Activated CD4-positive, alpha-beta T cell treated with anti-CD3 and anti-CD28 coated beads for 24 hours (primary cell): ENCODE measurements at places on chromosomes 13 and 19.

DNA sequence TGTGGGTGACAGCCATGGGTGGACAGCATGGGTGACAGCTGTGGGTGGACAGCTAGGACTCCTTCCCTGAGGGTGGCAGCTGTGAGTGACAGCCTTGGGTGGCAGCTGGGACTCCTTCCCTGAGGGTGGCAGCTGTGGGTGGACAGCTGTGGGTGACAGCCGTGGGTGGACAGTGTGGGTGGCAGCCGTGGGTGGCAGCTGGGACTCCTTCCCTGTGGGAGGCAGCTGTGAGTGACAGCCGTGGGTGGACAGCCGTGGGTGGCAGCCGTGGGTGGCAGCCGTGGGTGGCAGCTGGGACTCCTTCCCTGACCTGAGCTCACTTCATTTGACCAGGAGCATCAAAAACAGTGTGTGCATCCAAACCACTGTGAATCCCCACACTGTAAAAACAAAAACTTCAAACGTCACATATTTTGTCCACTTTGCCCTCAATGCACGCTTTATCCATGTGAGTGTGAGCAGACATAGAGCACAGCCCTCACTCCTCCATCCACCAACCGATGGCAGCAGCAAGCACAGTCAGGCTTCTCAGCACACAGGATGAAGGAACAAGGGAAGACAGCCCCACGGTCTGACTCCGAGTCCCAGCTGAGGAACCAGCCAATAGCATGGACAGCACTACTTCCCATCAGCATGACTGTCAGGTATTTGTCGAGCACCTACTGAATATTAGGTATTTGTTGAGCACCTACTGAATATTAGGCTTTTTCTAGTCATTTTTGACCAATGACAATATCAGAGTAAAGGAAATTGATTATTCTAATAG lies 1.6 kb upstream of the CFAP97D2 start:
- DNase-seq: no peak

- no peak for DNase-seq
Observed at GRCh38 chr13:19519049-19519448, 42.3 kb downstream of the TPTE2 start.

DNA sequence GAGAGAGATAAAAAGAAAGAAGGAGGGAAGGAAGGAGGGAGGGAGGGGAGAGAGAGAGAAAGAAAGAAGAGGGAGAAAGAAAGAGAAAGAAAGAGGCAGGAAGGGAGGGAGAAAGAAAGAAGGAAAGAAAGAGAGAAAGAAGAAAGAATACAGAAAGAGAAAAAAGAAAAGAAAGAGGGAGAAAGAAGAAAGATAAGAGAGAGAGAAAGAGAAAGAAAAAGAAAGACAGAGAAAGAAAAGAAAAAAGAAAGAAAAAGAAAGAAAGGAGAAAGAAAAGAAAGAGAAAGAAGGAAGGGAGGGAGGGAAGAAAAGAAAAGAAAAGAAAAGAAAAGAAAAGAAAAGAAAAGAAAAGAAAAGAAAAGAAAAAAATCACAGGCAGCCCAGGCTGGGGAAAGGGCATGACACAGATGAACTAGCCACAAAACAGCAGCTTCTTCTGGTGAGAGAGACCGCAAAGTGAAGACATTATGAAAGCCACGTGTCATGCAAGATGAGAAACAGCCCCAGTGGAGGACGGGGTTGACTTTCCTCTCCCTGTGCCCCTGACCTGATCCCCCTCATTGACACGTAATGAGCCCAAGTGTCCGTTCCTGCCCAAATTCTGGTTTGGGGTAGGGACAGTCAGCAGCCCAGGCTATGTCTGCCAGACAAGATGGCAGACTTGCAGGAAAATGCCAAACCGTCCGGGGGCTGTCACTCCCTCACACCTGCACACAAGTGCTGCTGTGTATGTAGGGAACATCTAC lies 102.1 kb downstream of the INSR start:
- no peak for DNase-seq

DNA sequence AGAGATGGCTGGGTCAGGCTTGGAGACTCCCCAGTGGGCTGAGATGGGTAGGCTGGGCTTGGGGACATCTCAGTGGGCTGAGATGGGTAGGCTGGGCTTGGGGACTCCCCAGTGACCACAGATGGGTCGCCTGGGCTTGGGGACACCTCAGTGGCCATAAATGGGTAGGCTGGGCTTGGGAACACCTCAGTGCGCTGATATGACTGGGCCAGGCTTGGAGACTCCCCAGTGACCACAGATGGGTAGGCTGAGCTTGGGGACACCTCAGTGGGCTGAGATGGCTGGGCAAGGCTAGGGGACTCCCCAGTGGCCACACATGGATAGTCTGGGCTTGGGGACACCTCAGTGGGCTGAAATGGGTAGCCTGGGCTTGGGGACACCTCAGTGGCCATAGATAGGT lies 12.8 kb downstream of the IQCN start:
- no peak for DNase-seq

DNA sequence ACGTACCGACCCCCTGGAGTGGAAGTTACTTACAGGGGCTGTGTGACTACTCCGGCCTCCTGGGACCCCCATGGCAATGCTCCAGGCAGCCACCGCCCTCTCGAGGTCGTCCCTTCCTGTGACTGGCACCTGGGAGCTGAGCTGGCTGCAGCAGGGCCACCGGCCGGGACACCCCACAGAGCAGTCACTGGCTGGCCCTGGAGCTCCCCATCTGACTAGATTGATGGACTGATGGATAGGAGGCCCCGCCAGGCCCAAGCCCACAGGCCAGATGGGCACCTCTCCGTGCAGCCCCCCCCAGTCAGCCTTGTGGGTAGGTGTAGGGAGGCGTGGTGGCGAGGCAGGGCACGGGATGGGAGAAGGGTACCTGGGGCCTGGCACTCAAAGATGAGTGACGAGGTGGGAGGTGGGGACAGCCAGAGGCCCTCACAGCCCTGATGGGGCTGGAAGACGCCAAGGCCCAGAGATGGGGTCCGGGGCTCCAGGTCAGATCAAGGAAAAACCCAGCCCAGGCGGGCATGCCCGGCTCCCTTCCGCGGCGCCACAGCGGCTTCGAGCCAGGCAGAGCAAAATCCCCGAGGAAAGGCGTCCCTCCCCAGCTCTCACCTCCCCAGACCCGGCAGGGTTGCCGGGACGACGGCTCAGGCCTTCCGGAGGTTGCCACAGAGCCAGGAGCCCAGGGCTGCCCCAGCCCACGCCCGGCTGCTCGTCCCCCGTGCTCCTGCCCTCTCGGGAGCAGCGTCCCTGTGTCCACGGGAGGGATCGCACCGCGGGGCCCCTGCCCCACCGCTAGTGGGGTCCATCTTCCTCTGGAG lies 8.4 kb downstream of the SLC39A3 start:
- DNase-seq: no peak

GRCh38 chr19:29393915-29394460 lies 131.8 kb upstream of the VSTM2B start:
- DNase-seq: no peak

- no peak for DNase-seq
Observed at GRCh38 chr19:2468596-2468995, 7.3 kb upstream of the GADD45B start.

DNA sequence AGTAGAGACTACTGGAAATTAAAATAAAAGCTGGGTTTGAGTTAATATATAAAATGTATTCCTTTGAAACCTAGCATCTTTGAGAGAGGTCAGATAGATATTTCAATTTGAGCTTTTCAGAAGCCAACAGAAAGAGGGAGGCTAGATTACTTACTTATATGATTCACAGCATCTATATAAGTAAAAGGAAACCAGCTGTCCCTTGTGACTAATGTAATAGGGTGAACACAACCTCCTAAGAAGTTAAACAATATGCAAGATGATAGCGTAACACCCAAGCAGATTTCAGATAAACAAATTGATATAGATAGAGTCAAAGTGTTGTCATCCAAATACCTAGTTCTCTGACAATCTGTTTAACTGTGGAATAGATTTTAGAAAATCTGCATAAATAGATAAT lies 393.5 kb upstream of the GPC6 start:
- no peak for DNase-seq

DNA sequence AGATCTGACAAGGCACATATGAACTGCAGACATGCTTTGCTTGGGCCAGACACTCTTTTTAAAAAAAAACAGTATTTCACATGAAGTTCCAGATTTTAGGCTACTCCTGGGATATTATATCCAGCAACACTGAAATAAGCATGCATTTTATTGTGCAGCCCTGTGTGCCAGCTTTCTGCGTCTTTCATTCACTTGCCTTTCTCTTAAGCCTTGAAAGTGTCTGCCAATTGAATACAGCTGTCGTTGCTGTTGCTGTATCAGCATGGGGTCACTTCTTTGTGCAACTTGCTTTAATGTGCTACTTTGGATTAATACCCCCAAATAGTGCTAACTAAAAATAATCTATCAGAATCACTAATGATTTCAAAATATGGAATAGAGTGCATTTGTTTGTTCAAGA lies 657.8 kb downstream of the SLITRK6 start:
- DNase-seq: no peak

DNA sequence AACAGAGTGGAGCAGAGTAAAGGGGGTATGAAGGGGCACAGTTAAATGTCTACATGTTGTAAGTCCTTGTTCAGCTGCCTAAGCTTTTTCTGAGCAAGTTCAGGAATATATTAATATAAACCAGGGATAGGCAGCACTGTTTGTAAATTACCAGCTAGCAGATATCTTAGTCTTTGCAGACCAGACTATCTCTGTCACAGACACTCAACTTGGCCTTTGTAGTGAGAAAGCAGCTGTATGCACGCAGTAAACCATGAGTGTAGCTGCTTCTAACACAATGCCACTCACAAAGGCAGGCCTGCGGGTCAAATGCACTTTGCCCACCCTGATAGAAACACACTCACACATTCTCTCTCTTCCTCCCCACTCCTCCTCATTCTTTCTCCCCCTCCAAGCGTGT lies 1016.9 kb downstream of the UQCRFS1 start:
- no peak for DNase-seq

- DNase-seq: no peak
Observed at GRCh38 chr19:56108447-56109195, 12.5 kb downstream of the ZNF787 start.

- DNase-seq: no peak
Observed at GRCh38 chr19:33239223-33239975, 13.7 kb upstream of the SLC7A10 start.

- no peak for DNase-seq
Observed at GRCh38 chr13:99528547-99528946, 27.3 kb downstream of the TM9SF2 start.

- no peak for DNase-seq
Observed at GRCh38 chr13:75329097-75329496, 152.9 kb downstream of the TBC1D4 start.

- DNase-seq: no peak
Observed at GRCh38 chr13:114151565-114152284, 19.3 kb upstream of the RASA3 start.

DNA sequence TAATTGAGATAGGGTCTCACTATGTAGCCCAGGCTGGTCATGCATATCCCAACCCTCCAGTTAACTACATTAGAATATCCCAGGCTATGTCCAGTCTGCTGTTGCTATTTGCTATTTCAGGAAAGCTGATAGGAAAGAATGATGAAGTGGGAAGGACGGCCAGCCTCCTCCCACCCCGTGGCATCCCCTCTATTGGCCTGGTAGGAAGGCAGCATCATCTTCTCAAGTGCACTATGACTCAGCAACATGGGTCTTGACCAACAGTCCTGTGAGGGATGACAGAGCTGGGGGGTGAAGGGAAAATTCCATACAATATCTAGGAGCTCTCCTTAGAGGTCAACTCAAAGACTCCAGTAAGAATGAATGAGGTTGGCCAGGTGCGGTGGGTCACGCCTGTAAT lies 48.0 kb upstream of the ABCC4 start:
- DNase-seq: no peak

DNA sequence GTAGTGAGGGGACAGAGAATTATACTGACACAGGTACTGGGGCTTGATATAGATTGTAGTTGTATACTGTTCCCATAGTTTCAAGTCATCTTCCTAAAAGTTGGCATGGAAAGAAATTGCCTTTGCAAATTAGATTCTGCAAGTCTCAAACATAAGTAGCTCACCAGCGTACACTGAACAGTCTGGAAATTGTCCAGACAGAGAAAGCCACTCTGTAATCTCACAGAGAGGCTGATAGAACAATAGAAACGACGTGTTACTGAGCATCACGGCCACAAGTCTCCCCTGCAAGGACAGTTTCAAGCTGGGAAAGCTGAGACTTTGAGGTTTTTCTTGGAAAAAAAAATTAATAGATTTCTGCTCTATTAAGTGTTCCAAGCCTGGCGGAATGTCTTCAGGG lies 228.6 kb downstream of the DNAJC15 start:
- DNase-seq: no peak

GRCh38 chr19:47507924-47508553 lies 6.8 kb downstream of the NAPA start:
- DNase-seq: no peak

DNA sequence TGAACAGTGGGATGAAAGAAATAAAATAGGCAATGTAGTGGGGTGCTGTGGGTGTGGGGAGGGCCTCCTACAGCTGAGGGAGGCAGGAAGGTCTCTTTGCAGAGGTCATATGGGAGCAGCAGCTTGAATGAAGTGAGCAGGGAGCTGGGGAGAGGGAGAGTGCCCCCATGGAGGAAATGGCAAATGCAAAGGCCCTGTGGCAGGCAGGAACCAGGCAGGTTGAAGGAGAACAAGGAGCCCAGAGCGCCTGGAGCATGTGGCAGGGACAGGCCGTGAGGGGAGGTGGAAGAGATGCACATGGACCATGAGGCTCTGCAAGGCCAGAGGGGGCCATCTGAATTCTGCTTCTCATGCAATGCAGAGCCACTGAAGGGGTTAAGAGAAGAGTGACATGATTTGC lies 191.8 kb downstream of the URI1 start:
- DNase-seq: no peak
